Stomach (tissue), 19 donors: ENCODE measurements at places on chromosomes 6 and 20. TPM values are rescaled to one million over a fixed set of nuclear protein-coding genes. Genes with fewer than 3 reads are reported as not detected.

The FHL5 gene
- polyA plus RNA-seq = 3.3 TPM

The HLA-DOB gene
- 5.0 TPM for polyA plus RNA-seq

The TLDC2 gene
- 0.13 TPM for polyA plus RNA-seq

The MAS1 gene
- polyA plus RNA-seq = not detected

The RAET1E gene
- 0.19 TPM for polyA plus RNA-seq

The SLC22A3 gene
- polyA plus RNA-seq = 2.0 TPM

The LSM2 gene
- 50.4 TPM for polyA plus RNA-seq

The OR2J3 gene
- polyA plus RNA-seq = not detected

The ECT2L gene
- polyA plus RNA-seq = not detected

The GDAP1L1 gene
- 0.25 TPM for polyA plus RNA-seq

The SLCO4A1 gene
- 14.7 TPM for polyA plus RNA-seq

The PTGIS gene
- 6.9 TPM for polyA plus RNA-seq

DNA sequence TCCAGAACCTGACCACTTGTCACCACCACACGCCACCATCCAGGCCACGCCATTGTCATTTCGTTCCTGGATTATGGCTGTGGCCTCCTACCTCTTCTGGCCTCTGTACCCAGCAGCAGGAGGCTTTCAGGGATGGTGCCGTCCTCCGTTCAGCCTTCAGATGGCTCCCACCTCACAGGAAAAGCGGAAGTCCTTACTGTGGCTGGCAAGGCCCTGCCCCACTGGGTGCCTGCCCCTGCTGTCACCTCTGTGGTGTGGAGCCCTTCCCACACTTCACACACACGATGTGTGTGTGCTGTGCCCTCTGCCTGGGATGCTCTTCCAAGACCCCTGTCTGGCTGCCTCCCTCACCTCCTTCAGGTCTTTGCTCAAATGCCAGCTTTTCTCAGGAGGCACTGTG lies 69.4 kb downstream of the INSM1 start:
- no peak overlapping the region for H3K4me3 ChIP-seq
- H3K36me3 ChIP-seq = peaks cover 45% of the 10 kb centered on the region
- no peaks in the 10 kb centered on the region for H3K4me1 ChIP-seq
- DNase-seq = no peak
- no peak overlapping the region for H3K27ac ChIP-seq
- no peaks in the 10 kb centered on the region for H3K27me3 ChIP-seq

GRCh38 chr20:41249411-41250281 lies 67.9 kb downstream of the ZHX3 start:
- H3K4me3 ChIP-seq = no peak overlapping the region
- H3K27ac ChIP-seq = peak overlapping the region; percentile 80
- no peak for DNase-seq
- H3K36me3 ChIP-seq = no peaks in the 10 kb centered on the region

GRCh38 chr20:33181482-33182093 lies 13.6 kb downstream of the BPIFA2 start:
- DNase-seq = no peak
- no peak overlapping the region for H3K4me3 ChIP-seq
- H3K27ac ChIP-seq = no peak overlapping the region
- peaks cover 5% of the 10 kb centered on the region for H3K4me1 ChIP-seq

DNA sequence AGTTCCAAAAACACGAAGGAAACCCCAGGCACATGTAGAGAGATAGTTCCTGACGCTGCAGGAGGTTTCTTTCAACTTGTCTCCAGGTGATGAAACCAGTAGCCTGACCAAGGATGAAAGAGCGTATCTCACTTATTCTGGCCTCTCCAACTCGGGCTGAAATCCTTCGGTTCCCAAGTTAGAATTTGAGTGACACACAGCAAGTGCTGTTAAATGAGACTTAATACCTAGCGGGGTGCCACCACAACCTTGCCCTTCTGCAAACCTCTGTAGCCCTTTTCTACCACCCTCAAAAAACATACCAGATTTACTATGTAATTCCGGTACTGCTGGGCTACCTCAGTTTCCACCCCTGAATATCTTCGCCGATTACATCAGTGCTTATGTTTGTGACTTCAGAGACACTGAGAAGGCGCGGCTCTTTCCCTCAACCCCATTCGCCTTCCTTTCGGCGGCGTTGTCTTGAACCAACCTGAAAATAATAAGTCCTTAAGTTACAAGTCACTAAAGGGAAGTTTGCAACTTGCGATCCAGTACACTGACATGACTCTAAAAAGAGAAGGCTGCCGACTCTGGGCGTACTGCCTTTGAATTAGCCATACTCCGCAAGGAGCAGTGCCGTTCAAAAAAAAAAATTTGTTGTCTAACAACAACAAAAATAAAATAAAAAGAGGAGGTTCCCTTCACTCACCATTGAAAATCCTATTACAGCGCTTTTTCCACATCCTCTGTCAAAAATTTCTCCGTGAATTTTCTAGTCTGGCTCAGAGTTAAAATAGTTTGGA lies 194.9 kb upstream of the ZNF184 start:
- H3K4me3 ChIP-seq = no peak overlapping the region
- peak; percentile 26 for DNase-seq
- no peaks in the 10 kb centered on the region for H3K36me3 ChIP-seq

GRCh38 chr6:15515660-15516375 lies 147.0 kb downstream of the DTNBP1 start:
- H3K27ac ChIP-seq = no peak overlapping the region
- H3K27me3 ChIP-seq = no peaks in the 10 kb centered on the region
- H3K36me3 ChIP-seq = peaks cover 50% of the 10 kb centered on the region
- no peak for DNase-seq
- no peaks in the 10 kb centered on the region for H3K4me1 ChIP-seq
- no peak overlapping the region for H3K4me3 ChIP-seq

GRCh38 chr20:19121916-19122315 lies 90.5 kb upstream of the SLC24A3 start:
- H3K4me3 ChIP-seq = no peak overlapping the region
- no peaks in the 10 kb centered on the region for H3K36me3 ChIP-seq
- no peaks in the 10 kb centered on the region for H3K27me3 ChIP-seq
- H3K4me1 ChIP-seq = no peaks in the 10 kb centered on the region
- no peak overlapping the region for H3K27ac ChIP-seq

DNA sequence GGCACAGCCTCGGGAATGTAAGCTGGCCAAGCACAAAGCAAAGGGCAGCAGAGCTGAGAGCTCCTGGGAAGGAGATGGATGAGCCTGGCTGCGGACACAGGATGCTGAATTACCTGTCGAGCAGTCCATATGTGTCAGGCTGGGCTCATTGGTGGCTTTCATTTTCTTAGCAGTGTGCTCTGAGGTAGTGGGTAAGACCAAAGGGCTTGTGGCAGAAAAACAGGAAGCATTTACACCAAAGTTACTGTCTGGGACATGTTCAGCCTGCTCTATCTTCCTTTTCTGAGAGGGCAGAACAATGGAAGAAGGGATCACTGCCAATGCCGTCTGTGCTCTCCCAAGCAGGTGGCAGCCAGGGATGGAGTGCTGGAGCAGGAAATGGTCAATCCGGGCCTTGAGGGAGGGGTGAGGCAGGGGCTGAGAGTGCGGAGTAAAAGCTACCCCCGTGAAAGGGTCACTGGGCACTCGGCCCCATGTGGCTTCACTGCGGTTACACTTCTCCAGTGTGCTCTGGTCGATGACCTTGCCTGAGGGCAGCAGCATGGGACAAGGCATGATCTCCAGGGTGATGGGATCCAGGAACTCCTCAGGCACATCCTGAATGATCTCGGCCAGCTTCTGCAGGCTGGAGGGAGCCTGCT lies 36.9 kb upstream of the AVP start:
- peaks cover 8% of the 10 kb centered on the region for H3K4me1 ChIP-seq
- no peak for DNase-seq
- peaks cover 54% of the 10 kb centered on the region for H3K36me3 ChIP-seq
- no peak overlapping the region for H3K27ac ChIP-seq
- H3K4me3 ChIP-seq = no peak overlapping the region

DNA sequence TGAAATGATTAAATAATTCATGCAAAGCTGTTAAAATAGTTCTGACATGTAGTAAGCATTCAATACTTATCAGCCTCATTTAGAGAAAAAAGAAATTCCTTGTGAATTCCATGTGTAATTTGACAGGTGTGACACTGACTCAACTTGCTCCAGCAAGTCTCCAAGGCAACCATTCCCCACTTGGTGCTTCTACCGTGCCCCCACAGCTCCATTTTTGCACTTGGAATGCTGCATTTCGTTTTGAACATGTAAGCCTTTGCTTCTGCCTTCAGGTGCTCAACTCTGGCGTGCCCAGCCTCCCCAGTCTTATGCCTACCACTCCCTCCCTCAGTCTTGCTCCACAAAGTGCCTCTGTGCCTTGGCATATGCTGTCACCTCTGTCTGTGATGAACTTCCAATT lies 760.6 kb upstream of the CHD6 start:
- no peak overlapping the region for H3K4me3 ChIP-seq
- no peak overlapping the region for H3K27ac ChIP-seq
- H3K4me1 ChIP-seq = no peaks in the 10 kb centered on the region

DNA sequence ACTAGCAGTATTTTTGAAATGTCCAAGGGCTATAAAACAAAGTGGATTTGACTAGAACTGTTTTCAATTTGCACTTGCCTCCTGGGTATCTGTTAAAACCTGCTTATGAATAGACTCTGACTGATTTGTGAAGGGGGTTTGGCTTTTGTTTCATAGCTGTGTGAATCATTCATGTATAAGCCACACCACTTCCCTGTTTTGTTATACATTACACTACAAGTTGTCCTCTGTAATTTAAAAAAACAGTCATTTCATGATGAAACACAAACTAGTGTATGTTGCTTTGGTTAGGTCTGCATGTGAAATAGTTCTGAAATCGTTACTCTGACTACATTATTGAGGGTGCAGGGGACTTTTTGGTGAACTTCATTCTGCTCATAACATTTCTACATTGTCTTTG lies 121.7 kb downstream of the NKAIN2 start:
- H3K4me1 ChIP-seq = no peaks in the 10 kb centered on the region
- no peak overlapping the region for H3K27ac ChIP-seq
- H3K36me3 ChIP-seq = no peaks in the 10 kb centered on the region
- H3K4me3 ChIP-seq = no peak overlapping the region
- no peak for DNase-seq

DNA sequence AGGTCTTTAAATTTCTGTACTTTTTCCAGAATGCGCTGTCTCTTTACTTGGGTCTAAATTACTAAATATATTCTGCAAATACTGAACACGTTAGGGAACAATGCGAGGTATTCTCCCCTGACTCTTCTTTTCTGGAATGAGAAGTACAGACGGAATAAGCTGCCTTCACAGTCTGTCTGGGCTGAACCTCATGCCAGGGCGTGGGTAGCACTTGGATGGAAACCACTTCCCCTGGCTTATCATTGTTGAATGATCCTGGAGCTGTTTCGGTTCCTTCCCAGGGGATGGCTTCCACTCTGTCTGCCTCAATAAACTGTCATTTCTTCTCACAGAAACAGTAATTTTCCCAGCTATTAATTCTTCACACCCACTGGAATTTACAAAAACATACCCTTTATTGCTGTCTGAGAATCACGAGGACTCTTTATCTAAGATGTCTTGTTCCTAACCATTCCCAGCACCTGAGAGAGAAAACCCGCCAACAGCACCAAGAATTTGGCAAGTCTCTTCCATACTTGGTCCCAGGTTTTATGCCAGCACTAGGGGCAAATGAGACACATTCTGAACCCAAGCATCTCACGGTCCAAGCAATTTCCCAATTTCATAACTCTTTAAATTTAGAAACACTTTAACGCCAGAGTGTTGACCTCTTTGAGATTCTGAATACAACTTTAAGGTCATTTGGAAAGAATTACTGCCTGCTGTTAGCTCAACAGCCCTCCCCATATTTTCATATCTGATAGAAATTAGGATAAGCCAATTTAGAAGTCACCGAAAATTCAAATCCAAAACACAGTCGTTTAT lies 43.2 kb upstream of the ADGRF5 start:
- H3K4me3 ChIP-seq = no peak overlapping the region
- no peak for DNase-seq
- H3K36me3 ChIP-seq = no peaks in the 10 kb centered on the region
- H3K27me3 ChIP-seq = no peaks in the 10 kb centered on the region

GRCh38 chr6:21332660-21333059 lies 260.9 kb upstream of the SOX4 start:
- H3K4me1 ChIP-seq = no peaks in the 10 kb centered on the region
- no peak overlapping the region for H3K4me3 ChIP-seq
- H3K27ac ChIP-seq = no peak overlapping the region

GRCh38 chr20:44024820-44025580 lies 110.3 kb downstream of the TOX2 start:
- H3K4me3 ChIP-seq = no peak overlapping the region
- H3K27me3 ChIP-seq = no peaks in the 10 kb centered on the region
- no peaks in the 10 kb centered on the region for H3K4me1 ChIP-seq
- H3K36me3 ChIP-seq = no peaks in the 10 kb centered on the region

DNA sequence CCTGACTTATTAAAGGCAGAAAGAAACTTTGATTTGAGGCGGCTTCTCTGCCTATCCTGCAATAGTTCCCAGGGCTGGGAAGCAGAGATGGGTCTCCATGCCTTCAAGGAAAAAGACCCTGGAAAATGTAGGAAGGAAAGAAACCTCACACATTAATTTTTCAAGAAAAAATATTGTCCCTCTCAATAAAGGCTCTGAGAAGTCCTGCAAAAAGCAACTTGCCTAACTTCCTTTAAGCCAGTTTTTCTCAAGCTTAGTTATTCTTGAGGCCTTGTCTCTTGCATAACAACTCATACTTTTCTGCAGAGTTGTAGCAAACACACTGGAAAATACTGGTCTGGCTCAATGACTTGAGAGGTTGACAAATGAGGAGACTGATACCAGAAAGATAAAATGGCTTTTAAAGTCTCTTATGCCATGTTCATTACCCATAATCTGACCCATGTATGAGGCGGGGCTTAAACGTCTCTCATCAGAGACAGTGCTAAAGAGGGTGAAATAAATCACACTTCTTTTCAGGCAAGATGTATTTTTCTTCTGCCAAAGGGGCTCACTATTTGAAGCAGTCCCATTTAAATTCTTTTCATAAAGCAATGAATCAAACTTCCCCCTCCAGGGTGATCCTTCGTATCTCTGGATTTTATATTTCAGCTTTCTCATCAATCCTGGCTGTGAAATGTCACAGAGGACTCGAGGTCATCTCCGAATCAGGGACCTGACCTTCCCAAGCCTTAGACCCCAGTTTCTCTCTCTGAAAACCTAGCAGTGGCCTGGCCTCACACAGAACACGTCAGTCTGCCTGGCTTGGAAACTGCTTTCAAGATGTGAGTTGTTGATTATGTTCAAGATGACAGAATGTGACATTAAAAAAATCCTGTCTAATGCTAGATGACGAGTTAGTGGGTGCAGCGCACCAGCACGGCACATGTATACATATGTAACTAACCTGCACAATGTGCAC lies 82.3 kb upstream of the KCNG1 start:
- no peaks in the 10 kb centered on the region for H3K4me1 ChIP-seq
- H3K4me3 ChIP-seq = no peak overlapping the region
- DNase-seq = no peak
- H3K27me3 ChIP-seq = no peaks in the 10 kb centered on the region
